ENCODE measurements at places on chromosomes 6 and 20.

DNA sequence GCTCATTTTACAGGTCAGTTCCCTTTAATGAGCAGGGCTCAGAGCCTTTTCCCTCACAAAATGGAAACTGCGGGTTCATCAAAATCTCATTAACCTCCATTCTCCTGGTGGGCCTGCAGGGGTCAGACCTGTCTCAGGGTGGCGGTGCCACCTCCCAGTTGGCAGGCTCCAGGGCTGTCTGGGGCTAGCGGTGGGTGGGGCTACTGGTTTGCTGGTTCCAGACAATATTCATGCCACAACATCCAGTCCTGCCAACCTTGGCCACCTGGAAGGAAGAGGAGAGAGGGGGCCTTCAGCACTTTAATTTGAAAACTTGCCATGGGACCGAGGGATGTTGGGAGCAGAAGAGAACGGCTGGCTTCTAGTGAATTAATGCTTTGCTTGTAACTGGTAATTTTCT, 41.9 kb upstream of the CTNNBL1 start:
- ATAC-seq: no peak

DNA sequence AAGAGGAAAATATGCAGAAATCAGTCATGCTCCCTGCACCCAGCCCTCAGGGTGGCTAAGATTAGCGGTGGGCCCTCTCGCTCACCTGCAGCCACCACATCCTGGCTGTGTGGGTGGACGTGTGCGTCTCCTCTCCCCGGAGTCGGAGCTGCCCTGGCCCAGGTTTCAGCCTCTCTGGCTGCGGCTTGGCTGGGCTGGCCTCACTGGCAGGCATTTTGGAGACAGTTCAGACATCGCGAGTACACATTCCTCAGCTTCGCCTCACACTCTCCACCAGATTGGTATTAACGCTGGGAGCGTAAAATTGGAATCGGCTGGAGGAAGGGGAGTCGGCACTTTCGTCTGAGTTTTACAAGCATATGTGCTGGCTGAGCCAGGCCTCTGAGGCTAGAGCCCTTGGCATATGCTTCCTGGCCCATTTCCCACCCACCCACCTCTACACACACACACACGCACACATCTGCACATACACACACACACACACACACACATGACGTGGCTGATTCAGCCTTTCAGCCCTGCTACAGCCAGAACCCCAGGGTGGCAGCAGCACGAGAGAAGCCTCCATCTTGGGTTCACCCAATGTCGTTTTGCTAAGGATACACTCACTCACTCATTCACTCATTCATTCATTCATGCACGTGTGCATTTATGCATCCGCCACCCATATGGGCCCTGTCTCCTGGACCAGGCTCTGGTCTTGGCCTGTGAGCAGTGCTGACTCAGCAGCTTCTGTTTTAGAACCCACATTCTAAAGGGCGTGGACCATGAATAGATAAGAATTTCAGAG, 42.9 kb downstream of the BCAS4 start:
- peak; percentile 76 for ATAC-seq

DNA sequence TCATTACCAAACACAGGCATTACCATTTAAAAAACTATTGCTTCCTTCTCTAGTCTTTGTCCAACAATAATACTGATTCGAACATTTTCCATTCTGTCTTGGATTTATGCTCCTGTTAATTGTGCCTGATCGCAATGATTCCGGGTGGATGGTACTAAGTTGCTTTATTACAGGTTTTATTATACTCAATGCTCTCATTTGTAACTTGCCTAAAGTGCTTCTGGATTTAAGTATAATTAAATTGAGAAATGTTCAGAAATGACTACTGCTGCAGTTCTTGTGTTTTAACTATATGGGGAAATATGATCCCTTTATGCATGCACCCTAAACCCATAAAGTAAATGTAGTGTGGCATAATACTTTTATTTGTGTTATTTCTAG, 7.2 kb downstream of the TFAP2A start:
- no peak for ATAC-seq

- no peak for ATAC-seq
Measured at GRCh38 chr6:19925533-19925932, 88.4 kb downstream of the ID4 start.

DNA sequence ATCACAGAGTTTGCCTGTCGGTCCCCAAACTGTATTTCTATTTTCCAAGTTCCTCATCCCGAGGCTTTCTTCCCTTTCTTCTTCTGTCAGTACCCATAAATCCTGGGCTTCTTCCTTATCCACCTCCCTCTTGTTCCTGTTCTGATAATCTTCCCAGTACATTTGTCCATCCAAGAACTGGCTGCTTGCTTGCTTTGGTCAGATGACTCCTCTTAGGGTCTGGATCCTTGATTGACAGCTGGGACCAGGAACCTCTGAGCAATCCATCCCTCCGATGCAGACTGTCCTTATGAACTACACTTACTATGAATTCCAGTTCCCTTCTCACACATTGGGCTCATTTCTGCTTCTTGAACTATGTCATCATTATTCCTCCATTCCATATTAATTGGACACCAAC, 275.3 kb upstream of the CITED2 start:
- ATAC-seq: no peak

GRCh38 chr6:133460101-133460500, 218.9 kb downstream of the EYA4 start:
- ATAC-seq: no peak

DNA sequence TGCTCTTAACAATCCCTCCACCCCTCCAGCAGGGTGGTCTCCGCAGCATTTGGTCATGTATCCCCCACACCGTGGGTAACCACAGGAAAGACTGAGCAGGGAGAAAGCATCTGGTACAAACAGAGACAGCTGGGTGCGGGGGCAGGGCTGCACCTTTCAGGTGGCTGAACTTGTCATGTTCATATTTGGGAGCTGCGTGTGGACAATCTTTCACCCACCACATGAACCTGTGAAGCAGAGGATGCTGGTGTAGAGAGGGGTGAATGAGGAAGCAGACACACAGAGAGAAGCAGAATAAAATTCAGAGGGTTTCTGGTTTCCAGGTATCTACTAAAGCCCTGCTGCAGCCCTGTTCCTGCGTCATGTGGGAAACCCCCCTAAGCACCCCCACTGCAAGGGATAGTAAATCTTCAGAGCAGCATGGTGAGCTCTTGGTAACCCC, 8.9 kb downstream of the GFOD1 start:
- no peak for ATAC-seq

GRCh38 chr6:35294308-35294945, 3.2 kb upstream of the DEF6 start:
- no peak for ATAC-seq

GRCh38 chr6:348860-349396, 42.6 kb upstream of the IRF4 start:
- no peak for ATAC-seq

GRCh38 chr20:59144831-59145196, 18.8 kb upstream of the ZNF831 start:
- no peak for ATAC-seq

GRCh38 chr6:1039746-1040145, 272.2 kb upstream of the FOXQ1 start:
- no peak for ATAC-seq

GRCh38 chr6:72418495-72418894, 203.4 kb upstream of the KCNQ5 start:
- ATAC-seq: no peak

GRCh38 chr6:56043761-56044160, 168.4 kb upstream of the BMP5 start:
- ATAC-seq: no peak
